Mucosa of gallbladder (tissue), 1 donor: ENCODE measurements at places on chromosomes 1 and 21.

DNA sequence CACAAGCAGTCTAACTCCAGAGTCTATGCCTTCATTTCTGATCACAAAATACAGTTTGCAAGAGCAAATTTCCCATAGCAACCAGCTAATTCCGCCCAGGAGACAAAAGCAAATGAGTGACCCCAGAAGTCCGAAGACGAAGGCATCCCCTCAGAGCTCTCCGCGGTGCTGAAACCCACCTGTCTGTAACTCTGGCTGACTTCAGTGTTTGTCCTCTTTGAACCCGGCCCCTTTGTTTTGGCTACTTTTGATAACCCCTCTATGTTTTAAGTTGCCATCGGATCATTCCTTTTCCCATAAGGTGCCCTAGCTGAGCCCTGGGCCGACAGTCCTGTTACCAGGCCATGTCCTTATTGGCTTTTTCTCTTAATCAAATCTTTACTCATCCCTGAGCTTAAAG is 515.8 kb downstream of the PTPRU start:
- no peak for DNase-seq

DNA sequence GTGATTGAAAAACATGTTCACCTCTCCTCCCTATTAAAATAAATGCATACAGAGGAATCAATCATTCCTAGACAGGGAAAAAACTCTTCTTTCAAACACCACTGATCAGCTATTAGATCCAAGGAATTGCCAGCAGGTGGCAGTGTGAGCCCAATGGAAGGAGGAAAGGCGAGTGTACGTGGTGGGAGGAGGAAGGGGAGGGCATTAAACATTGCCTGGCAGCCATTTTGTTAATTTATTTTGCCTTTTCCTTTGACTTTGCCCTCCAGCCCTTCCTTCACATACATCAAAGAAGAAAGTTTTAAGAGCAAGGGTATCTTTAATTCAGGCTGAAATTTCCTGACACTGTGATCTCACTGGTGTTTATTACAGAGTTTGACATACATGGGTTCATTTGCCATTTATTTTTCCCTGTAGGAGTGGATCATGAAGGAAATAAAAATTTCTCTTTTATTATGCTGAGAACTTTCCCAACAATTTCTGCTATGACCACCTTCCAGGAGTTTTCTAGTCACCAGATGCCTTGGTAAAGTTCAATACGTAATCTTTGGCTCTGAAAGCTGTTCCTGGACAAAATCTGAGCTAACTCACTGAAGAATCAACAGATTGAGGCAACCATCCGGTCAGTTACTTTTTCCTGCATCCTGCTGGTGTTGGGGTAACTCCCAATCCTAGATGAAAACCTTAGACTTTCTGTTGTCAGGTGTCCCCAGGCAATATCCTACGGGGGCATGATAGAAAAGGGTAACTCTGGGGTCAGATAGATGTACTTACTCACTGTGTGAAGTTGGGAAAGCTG is 1.9 kb upstream of the GNAI3 start:
- peak; percentile 92 for DNase-seq

- no peak for DNase-seq
Measured at GRCh38 chr1:56709269-56709880, 64.3 kb downstream of the PRKAA2 start.

- DNase-seq = no peak
Measured at GRCh38 chr1:208781391-208782045, 537.3 kb upstream of the PLXNA2 start.

- DNase-seq = no peak
Measured at GRCh38 chr21:16337266-16337665, 607.5 kb downstream of the USP25 start.

DNA sequence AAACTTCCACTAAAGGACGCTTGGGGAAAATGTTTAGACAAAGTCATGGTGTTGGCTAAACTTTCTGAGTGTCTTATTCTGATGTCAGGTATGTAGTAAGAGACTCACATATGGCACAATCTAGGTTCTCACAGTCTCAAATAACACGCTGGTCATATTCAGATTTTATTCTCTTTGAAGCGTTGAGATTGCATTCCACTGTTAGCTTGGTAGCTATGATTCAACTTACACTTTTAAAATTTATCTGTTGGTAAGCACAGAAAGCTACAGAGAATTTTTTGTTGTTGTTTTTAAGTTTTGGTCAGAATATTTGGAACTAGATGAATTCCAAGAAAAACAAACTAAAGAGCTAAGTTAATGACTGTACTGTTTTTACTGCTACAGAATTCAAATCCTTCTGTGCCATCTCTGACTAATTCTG is 126.7 kb downstream of the PRRX1 start:
- no peak for DNase-seq

GRCh38 chr1:186578325-186579016 is 101.8 kb downstream of the PTGS2 start:
- DNase-seq = no peak

DNA sequence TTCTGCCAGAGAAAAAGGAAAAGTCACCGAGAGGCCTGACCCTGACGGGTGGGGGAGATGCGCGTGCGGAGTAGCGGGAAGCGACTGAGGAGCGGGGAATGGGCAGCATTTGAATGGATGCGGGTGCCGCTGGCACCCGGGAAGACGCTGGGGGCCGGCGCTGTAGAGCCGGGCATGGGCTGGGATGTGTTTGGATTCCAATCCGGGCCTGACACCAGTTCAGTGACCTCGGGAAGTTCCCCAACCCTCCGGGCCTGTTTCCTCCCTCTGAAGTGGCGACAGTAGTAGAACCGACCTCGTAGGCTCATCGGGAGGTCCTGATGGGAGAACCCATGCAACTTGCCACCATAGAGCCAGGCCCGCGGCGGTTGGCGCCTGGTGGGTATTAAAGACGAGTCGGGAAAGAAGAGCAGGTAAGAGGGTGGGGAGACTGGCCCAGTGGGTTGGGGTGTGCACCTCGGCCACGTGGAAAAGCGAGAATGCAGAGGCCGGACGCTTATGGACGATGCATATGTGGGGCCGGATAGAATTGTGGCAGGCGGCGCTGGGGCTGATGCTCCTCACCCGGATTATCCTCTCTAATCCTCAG is 642 bp upstream of the SLC16A1 start:
- peak; percentile 13 for DNase-seq

DNA sequence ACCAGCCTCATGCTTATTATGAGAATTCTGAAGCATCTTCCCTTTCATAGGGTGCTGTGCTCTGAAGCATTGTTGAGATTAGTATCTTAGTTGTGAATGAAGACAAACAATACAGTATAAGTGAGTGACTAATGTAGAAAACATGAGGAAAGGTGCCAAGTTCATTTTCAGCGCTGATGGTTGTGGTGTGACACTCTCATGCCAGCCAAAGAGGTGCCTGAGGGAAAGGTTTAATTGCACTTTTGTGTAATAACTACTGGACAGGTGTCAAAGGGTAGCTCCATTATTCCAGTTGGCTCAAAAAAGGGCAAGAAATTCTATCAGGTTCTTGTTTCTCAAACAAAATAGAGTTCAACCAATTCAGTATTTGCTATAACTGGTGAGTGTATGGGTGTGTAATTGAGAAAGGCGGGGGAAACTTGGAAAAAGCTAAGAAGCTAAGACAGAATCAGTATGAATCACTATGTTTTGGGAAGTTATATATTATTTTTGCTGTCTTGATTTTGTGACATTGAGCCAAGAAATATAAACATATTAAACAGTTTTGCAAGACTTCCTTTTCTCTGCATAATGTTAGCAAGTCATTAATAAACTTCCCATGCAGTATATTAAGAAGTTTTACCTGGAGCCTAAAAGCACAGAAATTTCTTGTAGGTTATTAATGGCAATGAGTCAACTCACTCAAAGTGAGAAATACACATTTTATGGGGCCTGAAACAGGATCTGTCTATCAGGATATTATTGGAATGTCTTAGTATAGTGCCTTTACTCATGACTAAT is 31.8 kb downstream of the KCNK2 start:
- DNase-seq = peak; percentile 39

- DNase-seq = no peak
Measured at GRCh38 chr1:245278846-245279245, 124.1 kb downstream of the KIF26B start.

GRCh38 chr1:223212441-223212840 is 69.4 kb upstream of the TLR5 start:
- DNase-seq = no peak

- DNase-seq = no peak
Measured at GRCh38 chr1:45187725-45188124, 18.7 kb downstream of the ZSWIM5 start.

GRCh38 chr1:43799656-43800635 is 92.6 kb downstream of the ST3GAL3 start:
- no peak for DNase-seq

- DNase-seq = no peak
Measured at GRCh38 chr1:183807549-183808168, 2.7 kb downstream of the RGL1 start.
